ENCODE measurements at places on chromosomes 12 and 14.

DNA sequence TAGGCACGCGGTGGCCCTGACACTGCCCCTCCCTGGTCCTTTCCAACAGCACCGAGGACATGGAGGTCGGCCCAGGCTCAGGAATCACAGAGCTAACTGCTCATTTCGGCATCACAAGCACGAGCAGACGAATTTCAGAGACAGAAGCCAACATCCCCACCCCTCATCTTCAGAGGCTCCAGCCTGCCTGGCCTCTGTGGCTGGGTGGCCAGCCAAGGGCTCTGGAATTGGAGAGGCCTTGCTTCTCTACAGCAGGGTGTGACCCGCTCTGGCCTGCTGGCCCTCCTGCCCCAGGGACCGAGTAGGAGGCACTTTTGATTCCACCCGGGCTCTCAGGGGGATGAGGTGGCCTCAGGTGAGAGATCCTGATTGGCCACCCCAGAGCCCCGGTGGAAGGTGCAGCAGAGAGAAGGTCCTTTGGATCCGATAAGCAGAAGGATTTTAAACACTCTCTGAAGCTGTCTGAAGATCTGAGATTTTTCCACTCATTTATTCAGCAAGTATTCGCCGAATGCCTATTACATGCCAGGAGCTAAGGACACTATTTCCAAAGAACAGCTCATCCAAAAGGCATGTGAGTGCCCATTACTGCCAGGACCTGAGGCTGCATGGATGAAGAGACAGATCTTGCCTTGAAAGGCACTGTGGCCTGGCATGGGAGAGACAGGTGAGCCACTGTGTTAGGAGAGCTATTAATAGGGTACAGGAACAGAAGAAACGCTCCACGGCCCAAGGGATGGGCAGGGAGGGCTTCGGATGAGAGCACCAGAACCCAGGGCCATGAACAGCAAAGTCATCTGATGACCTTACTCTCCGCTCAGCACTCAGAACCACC lies 10.2 kb downstream of the BAG5 start:
- no peak for DNase-seq

DNA sequence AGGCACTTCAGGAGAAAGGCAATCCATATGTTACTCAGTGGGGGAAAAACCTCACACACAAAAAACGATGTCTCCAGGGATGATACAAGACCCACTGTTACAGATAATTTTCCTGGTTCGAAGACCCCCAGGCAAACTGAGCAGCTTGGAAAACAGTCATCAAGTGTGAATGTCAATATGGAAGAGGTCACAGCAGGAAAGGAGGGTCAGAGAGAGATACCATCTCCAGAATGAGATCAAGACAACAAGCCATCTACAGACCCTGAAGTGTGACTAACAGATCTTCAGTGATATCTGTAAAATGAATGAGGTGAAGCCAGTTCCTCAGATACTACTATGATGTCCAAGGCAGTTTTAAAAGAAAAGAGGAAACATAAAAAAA lies 28.6 kb downstream of the GNS start:
- DNase-seq: no peak

- peak; percentile 24 for DNase-seq
These were observed 602.9 kb downstream of the TMEM121 start for GRCh38 chr14:106129274-106129673.

GRCh38 chr12:119668324-119668841 lies 450 bp downstream of the PRKAB1 start:
- no peak for DNase-seq

GRCh38 chr14:24875991-24876878 lies 173.7 kb downstream of the STXBP6 start:
- no peak for DNase-seq

GRCh38 chr12:85516039-85516438 lies 236.0 kb downstream of the ALX1 start:
- no peak for DNase-seq

GRCh38 chr12:93790472-93791152 lies 113.4 kb downstream of the CRADD start:
- no peak for DNase-seq

- DNase-seq: no peak
These were observed 56.4 kb downstream of the GOLGA5 start for GRCh38 chr14:92850492-92850891.

DNA sequence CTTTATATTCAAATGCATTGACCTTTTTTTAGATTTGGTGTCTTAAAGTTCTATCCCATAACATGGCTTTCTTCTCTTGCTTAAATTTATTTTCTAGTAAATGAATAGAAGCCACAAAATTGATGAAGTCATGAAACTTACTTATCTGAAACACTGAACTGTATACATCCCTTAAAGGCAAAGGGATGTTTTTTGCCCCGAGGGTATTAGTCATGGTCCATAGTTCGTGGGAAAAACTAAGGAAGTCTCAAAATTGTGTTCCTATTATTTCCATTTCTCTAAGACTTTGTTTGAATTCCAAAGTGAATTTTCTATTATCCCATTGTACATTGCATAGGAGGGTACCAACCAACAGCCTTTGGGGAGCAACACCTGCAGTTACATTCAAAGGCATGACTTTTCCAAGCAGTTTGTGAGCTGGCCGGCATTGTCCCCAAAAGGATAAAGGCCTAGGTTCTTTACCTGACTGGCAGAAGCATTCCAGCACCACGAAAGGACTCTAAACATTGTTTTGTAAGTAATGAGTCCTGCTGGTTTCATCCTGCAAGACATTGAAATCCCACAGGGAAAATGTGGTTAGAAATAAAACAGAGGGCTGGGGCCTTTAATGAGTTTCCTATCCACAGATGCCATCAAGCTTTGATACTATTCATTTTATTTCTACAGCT lies 473.5 kb downstream of the PRKD1 start:
- DNase-seq: no peak

DNA sequence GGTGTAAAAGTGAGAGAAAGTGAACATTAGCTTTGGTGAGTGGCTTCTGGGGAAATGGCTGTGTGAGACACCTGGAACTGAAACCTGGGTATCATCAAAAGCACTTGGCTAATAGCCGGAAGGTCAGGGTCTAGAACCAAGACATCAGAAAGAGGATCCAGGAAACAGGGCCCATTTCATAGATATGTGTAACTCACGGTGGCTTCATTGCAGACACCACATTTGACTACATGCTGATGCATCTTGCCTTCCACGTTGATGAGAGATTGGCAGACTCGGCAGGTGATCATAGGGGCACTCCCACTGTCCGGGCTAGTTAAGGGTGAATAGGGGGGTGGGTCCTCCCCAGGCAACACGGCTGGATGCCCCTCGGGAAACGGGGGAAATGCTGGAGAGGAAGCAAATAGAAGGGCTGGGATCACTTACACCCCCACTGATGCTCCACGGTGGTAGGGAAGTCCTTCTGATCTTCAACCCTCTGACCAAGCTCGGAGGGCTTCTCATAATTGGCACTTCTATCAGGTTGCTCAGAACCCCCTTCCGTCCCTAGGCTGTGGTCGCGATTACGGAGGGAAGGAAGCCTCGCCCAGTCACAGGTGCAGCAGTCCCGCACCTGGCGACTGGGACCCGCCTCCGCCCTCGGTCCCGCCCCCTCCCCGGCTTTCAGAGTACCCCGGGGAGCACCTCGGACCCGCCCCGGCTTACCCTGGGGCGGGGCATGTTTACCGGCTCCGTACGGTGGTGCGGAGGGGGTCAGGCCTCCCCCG lies 593 bp downstream of the PIP4P1 start:
- peak; percentile 78 for DNase-seq

DNA sequence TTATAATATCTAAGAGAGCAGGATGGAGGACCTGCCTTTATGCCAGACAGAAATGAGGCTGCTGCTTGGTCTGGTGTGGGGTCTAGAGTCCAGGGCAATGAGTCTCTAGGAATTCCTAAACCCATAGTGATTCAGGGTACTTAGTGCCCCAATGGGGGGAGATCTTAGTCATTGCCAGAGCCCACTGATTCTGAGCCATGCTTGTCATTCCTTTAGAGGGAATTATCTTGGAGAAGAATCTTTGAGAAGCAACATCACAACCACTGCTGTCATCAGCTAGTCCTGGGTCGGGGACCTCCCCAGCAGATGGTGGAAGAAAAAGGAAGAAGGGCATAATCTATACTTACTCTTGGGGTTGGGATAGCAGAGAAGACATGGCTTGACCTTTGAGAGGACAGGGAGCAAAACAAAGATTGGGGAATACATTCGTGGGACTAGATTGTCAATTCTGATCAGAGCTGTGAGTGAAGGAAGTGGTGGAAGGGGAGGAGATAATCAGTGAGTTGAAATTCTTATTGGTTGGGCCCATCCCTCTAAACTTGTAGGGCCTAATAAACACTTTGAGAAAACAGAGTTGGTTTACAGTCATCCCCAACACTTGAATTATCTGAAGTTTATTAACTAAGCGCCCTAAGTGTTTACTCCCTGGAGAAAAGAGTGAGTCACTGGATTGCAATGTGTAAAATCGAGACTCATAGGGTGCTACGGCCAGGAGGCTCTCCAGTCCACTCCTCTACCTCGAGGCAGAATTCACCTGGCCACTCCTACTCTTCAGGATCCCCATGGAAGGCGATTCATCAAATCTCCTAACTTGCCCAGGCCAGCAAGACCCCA lies 3.0 kb upstream of the KRT3 start:
- DNase-seq: no peak

DNA sequence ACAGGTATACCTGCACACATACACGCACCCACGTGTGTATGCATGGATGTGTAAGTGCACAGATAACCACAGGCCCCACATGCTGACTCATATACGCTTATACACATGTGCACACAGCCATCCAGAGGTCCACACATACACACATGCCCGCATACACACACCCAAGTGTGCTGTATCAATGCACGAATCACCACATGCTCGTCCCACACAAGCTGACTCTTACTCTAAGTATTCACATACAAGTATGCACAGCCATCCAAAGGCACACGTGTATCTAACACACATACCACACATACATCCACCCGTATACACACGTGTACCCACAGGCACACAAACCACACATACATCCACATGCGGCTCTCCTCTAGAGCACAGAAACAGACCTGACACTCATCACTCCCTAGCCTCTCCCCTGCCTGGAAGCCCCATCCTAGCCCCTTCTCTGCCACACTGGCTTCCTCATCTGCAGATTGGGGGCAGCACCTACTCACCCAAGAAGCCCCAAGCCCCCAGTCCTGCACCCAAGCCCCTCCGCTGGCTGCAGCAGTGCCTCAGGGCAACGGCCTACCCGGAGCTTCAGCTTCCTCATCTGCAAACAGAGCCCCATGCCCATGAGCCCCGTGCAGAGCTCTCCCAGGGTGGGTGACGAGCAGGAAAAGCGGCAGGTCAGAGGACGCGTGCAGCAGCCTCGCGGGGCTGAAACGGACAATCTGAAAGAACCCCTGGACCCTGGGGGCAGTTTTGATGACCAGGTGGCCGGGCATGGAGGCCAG lies 105.4 kb downstream of the NCOR2 start:
- DNase-seq: no peak

- DNase-seq: no peak
These were observed 74.0 kb upstream of the MDM1 start for GRCh38 chr12:68406134-68406576.

- no peak for DNase-seq
These were observed 45.2 kb downstream of the DHRS2 start for GRCh38 chr14:23681337-23681736.

- no peak for DNase-seq
These were observed 21.9 kb downstream of the DIO3 start for GRCh38 chr14:101583006-101583714.

GRCh38 chr12:107515446-107515958 lies 170.1 kb upstream of the PWP1 start:
- no peak for DNase-seq

GRCh38 chr12:20128928-20129327 lies 239.4 kb upstream of the PDE3A start:
- no peak for DNase-seq
